ENCODE measurements at places on chromosomes 3 and 15. TPM values are rescaled to one million over a fixed set of nuclear protein-coding genes. Genes with fewer than 3 reads are reported as not detected.

Gene SSR3
- 175 TPM for total RNA-seq

Gene UPK1B
- total RNA-seq: not detected

Gene GP9
- total RNA-seq: not detected

Gene SLMAP
- total RNA-seq: 55.8 TPM

Gene MEX3B
- total RNA-seq: 0.61 TPM

Gene GOLGA8T
- total RNA-seq: not detected

Gene TM2D3
- 68.0 TPM for total RNA-seq

Gene ZNF80
- total RNA-seq: 1.8 TPM

Gene IL17RC
- total RNA-seq: 0.31 TPM

Gene EPHA6
- not detected for total RNA-seq

Gene CADM2
- total RNA-seq: 0.27 TPM

Gene DGKG
- total RNA-seq: 0.20 TPM

- no peak for DNase-seq
Observed at GRCh38 chr3:150370122-150370602, 37.9 kb upstream of the TSC22D2 start.

DNA sequence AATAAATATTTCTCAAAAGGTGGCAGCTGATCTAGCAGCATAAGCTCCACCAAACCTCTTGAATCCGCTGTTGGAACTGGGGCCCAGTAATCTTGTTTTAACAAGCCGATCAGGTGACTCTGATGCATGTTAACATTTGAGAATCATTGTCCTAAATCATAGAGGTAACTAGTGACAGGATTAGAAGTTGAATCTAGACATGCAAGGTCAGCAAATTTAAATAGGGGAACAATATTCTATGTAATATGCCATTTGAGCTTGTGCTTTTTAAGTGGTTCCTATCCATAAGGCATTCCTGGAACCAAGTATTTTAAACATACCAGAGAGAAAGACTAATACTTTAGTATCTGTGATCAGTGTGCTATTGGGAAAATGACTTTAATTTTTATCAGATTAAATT lies 412.8 kb downstream of the PYDC2 start:
- no peak for DNase-seq

DNA sequence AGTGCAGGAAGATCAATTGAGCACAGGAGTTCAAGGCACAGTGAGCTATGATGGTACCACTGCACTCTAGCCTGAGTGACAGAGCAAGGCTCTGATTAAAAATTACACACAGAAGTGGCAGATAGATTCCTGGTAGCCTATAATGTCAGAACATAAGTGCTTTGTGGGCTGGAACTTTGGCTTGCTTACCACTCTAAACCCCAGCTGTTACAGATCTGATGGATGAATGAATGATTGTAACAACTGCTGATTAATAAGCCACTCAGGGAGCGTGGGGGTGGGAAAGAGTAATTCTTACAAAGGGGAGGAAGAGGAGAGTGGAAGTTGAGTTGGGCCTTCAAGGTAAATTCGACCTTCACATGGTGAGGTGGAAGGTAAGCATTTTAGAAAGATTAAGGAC lies 40.9 kb upstream of the PTPN23 start:
- no peak for DNase-seq

GRCh38 chr15:67100801-67101581 lies 35.6 kb downstream of the SMAD3 start:
- no peak for DNase-seq

DNA sequence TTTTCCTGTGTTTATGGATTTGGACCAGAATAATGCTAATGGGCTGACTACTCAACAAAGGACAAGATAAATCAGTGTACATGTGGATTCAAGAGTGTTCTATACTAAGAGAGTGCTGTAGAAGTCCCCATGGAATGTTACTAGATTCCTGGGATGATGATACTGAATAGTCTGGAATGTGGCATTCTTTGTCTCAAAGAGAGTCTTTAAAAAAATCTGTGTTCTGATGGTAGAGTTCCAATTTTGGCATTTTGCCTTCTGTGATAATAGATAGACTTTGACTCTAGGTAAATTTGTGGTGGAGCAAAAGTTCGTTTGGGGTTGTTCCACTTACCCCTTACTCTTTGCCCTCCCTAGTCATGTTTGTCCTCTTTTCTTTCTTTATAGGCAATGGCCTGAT lies 43.7 kb downstream of the NMD3 start:
- no peak for DNase-seq

GRCh38 chr3:67011414-67012131 lies 13.5 kb downstream of the KBTBD8 start:
- DNase-seq: no peak

DNA sequence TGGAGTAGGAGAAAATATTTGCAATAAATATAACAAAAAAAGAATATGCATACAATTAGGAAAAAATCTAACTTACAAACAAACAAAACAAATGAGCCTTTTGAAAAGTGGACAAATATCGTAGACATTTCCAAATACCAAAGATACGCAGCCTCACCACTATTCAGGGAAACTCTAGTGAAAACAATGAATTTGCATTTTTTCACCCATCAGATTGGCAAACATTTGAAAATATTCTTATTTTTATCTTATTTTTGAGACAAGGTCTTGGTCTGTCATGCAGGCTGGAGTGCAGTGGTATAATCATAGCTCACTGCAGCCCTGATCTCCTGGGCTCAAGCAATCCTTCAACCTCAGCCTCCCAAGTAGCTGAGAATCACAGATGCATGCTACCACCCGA lies 15.5 kb downstream of the AP3S2 start:
- no peak for DNase-seq

DNA sequence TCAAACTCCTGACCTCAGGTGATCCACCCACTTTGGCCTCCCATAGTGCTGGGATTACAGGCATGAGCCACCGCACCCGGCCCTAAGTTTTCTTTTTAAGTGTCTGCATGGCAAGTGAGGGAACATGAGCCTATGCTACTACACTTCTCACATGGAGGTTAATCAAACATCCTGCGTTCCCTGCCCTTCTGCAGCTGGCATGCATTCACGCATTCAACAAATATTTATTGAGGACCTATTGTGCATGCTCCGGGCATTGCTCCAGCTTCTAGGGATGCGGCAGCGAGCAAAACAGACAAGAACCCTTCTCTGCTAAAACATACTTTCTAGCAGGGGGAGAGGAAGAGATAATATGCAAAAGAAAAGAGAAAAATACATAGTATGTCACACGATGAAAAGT lies 42.6 kb upstream of the ACKR4 start:
- DNase-seq: no peak

DNA sequence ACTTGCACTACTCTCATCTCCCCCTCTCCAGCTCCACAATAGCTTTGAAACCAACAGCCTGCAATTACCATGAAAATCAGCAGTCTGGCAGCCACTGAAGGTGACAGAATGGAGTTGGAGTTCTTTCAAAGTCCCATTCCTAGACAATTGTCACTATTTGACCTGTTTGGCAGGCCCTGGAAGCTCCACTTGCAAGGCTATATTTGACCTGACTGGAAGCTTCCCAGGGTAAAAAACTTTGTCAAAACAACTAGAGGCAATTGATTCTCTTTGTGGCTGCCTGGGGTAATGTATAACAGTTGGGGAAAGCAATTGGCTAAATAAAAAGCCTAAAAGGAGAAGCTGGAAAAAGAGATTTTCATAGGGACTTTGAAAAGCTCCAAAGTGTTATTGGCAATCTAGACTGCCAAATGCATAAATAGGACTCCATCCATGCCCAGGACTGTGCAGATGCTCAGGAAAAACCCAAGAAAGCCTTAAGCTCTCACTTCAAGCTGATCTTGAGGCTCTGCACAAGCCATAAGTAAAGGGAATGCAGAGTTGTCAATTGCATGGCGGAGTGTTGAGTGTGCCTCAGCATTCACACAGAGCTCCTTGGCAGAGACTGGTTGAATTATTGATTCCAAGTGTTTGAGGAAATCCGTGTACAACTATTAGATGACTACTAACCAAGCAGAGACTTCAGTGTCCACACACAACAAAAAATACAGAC lies 18.3 kb downstream of the GREM1 start:
- DNase-seq: no peak

- no peak for DNase-seq
Observed at GRCh38 chr3:83461411-83461810, 1497.4 kb upstream of the CADM2 start.

DNA sequence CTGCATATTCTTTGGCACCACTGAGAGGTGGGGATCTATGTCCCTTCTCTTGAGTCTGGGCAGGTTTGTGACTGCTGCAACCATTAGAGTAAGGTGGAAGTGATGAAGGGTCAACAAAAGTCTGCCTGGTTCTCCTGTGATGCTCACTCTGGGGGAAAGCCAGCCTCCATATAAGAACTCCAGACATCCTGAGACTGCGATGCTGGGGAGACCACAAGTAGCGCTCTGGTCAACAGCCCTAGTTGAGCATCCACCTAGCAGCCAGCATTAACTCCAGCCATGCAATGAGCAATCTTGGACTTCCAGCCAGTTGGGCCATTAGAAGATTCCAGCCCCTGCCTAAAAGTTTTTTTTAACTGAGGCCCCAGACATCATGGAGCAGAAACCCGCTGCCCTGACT lies 62.8 kb downstream of the SCN11A start:
- DNase-seq: no peak

DNA sequence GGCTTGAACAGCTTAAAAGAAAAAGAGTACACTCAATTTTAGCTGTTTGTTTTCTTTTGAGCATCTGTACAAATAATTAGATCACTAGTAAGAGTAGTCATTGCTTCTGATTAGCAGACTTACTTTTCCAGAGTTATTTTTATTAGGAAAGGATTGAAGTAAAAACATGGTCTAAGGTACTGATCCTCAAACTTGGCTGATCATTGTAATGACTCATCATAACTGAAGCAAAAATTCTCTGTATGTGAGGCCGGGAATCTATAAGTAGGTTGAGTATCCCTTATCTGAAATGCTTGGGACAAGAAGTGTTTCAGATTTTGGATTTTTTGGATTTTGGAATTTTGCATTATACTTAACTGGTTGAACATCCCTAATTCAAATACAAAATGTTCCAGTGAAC lies 12.4 kb downstream of the NMD3 start:
- no peak for DNase-seq

GRCh38 chr15:75201616-75202250 lies at the start of gene C15orf39:
C15orf39 (plus strand) TSS chr15:75201882; CDS start chr15:75206049, 4,167 bp downstream.
- DNase-seq: peak; percentile 67

- no peak for DNase-seq
Observed at GRCh38 chr15:37079726-37080125, 20.6 kb downstream of the MEIS2 start.

GRCh38 chr3:94036909-94037507 lies 8.6 kb upstream of the STX19 start:
- no peak for DNase-seq

DNA sequence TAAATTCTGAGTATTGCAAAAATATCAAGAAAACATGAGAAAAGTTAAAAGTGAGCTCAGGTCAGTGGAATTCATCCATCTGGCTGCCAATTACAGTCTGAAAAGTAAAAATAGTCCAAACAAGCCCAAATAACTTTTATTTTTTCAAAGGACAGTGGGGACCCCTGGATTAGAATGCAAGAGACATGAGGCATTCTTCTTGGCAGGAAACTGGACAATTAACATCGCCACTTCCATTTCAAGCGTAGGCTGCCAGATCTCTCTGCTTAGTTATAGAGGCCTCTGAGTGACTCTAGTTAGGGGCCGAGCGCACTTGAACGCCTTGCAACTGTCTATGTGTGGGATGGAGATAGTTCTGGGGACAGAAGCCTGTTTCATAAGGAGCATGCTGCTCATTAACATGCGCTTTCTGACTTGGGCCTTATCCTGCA lies 189.1 kb downstream of the GHSR start:
- no peak for DNase-seq

GRCh38 chr15:69403594-69403993 lies 10.6 kb upstream of the KIF23 start:
- no peak for DNase-seq

- DNase-seq: no peak
Observed at GRCh38 chr15:56356616-56357015, 8.6 kb upstream of the TEX9 start.

GRCh38 chr3:148911173-148911572 lies 46.1 kb downstream of the CPA3 start:
- DNase-seq: no peak

DNA sequence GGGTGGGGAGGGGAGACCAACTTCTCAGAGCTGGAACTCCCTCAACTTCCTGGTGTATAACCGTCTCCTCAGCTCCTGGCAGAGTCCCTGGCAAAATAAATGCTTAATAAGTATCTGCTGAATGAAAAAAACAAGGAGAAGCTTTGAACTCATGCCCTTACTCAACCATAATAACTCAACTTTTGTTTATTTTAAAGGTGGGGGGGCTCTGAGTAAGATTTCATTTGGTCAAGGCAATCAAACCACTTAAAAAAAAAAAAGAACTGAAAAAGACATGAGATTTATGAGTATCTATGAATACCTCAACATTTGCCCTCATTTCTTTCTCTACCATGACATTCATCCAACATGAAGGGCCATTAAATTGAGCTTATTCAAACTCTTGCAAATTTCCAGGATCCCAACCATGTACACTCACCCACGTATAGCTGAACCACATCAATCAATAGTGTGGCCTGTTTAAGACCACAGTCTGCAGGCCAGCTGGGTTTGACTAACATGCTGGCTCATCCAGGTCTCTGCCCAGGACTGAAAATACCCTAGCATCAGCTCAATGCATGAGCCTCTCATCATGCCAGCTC lies 157.9 kb downstream of the FOXP1 start:
- no peak for DNase-seq

DNA sequence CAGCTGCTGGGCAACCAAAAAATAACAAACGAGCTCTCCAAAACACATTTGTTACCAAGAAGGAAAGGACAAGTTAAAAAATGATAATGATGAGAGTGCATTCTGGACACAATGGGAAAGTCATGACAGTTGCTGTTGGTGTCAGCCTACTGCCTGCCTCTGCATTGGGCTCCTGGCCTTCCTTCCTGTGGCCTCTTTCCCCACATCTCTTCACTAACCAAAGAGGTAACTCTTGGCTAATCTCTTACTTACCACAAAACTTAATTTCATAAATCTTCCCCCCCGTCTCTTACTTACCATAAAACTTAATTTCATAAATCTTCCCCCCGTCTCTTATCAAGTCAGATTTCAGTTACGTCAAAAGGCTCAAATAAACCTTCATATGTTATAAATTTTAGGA lies 58.6 kb downstream of the AGTR1 start:
- DNase-seq: no peak

GRCh38 chr3:15539066-15539465 lies 17.6 kb upstream of the COLQ start:
- no peak for DNase-seq

- DNase-seq: no peak
Observed at GRCh38 chr3:72042397-72043203, 257.7 kb upstream of the PROK2 start.

All from CD8-positive, alpha-beta memory T cell (primary cell).